ENCODE measurements at places on chromosomes 1 and 21.
A peak's percentile ranks its signal among the peaks of the same experiment; 100 is the strongest.

GRCh38 chr1:90725657-90726424 is 8.7 kb upstream of the BARHL2 start:
- DNase-seq, result no peak

DNA sequence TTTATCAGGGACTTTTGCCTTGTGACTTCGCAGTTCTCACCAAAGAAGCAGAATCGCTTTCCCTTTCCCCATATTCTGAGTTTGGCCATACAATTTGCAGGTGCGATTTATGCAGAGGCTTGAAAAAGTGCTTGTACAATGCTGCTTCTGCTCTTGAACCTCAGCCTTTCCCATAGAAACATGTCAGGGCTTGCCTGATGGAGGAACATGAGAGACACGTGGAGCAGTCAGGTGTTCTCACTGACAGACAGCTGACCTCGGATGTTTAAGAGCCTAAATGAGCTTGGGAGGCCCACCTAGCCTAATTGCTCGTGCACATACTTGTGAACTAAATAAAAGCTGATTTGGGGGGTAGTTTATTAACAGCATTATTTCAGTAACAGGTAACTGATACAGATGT is 290.0 kb downstream of the S1PR1 start:
- no peak for DNase-seq

- no peak for DNase-seq
These were observed 40.3 kb downstream of the HSF2BP start for GRCh38 chr21:43618940-43619339.

GRCh38 chr1:217369271-217369981 is 261.5 kb downstream of the GPATCH2 start:
- DNase-seq, result peak; percentile 17
